ENCODE measurements at places on chromosomes 12 and 14. TPM values are rescaled to one million over a fixed set of nuclear protein-coding genes. Genes with fewer than 3 reads are reported as not detected.

ESR2 gene
- not detected for total RNA-seq

RNF212B gene
- total RNA-seq = not detected

FITM1 gene
- not detected for total RNA-seq

DTX1 gene
- total RNA-seq = not detected

SERPINA12 gene
- total RNA-seq = not detected

METTL3 gene
- 35.1 TPM for total RNA-seq

CBLN3 gene
- 1.7 TPM for total RNA-seq

SLC4A8 gene
- total RNA-seq = 9.0 TPM

ESYT1 gene
- total RNA-seq = 300 TPM

DPF3 gene
- 10.4 TPM for total RNA-seq

TMEM30B gene
- not detected for total RNA-seq

GPR68 gene
- 0.86 TPM for total RNA-seq

FAM186B gene
- total RNA-seq = under 0.01 TPM

NRXN3 gene
- total RNA-seq = 7.3 TPM

RPS6KL1 gene
- 2.2 TPM for total RNA-seq

EPYC gene
- total RNA-seq = not detected

TECPR2 gene
- total RNA-seq = 18.0 TPM

TAS2R14 gene
- total RNA-seq = 6.9 TPM

OR4E2 gene
- total RNA-seq = not detected

MYF5 gene
- total RNA-seq = not detected

HNRNPA1 gene
- total RNA-seq = 242 TPM

MYH6 gene
- not detected for total RNA-seq

KCNA1 gene
- not detected for total RNA-seq

SLC38A4 gene
- 11.0 TPM for total RNA-seq

SCNN1A gene
- under 0.01 TPM for total RNA-seq

DCN gene
- 125 TPM for total RNA-seq

FIGNL2 gene
- 0.32 TPM for total RNA-seq

NANOG gene
- total RNA-seq = not detected

SYT1 gene
- 3.9 TPM for total RNA-seq

GPX2 gene
- total RNA-seq = not detected

CPNE6 gene
- not detected for total RNA-seq

PIK3C2G gene
- total RNA-seq = not detected

TAS2R30 gene
- 9.1 TPM for total RNA-seq

TAS2R9 gene
- total RNA-seq = not detected

P2RX2 gene
- total RNA-seq = not detected

ADCY6 gene
- 39.6 TPM for total RNA-seq

CCNB1IP1 gene
- 49.7 TPM for total RNA-seq

ACOT6 gene
- total RNA-seq = under 0.01 TPM

MORN3 gene
- 0.32 TPM for total RNA-seq

ASIC1 gene
- total RNA-seq = 1.6 TPM

TSPAN9 gene
- total RNA-seq = 76.0 TPM

CLEC2B gene
- 40.6 TPM for total RNA-seq

MSI1 gene
- not detected for total RNA-seq

MTA1 gene
- total RNA-seq = 52.7 TPM

RERG gene
- total RNA-seq = 0.64 TPM

MEG3 gene
- 120 TPM for total RNA-seq

All from fibroblast of villous mesenchyme (primary cell).